ENCODE measurements at places on chromosomes 12 and 14. TPM values are rescaled to one million over a fixed set of nuclear protein-coding genes. Genes with fewer than 3 reads are reported as not detected.

ESRRB gene
- total RNA-seq: not detected

CACNA2D4 gene
- 7.4 TPM for total RNA-seq

CIDEB gene
- total RNA-seq: 34.3 TPM

CELA1 gene
- not detected for total RNA-seq

FGD4 gene
- 3.9 TPM for total RNA-seq

- H3K27me3 ChIP-seq: peaks cover 8% of the 10 kb centered on the region
- peaks cover 9% of the 10 kb centered on the region for H3K4me1 ChIP-seq
- no peak overlapping the region for H3K4me3 ChIP-seq
- H3K27ac ChIP-seq: no peak overlapping the region
These were observed 85.0 kb downstream of the KIF26A start for GRCh38 chr14:104223101-104224041.

- no peak overlapping the region for H3K27ac ChIP-seq
- H3K4me3 ChIP-seq: no peak overlapping the region
- no peak for DNase-seq
- H3K4me1 ChIP-seq: peaks cover 5% of the 10 kb centered on the region
These were observed 194.8 kb upstream of the DCN start for GRCh38 chr12:91377436-91377835.

GRCh38 chr14:31994391-31995033, 82.6 kb upstream of the ARHGAP5 start:
- H3K4me1 ChIP-seq: no peaks in the 10 kb centered on the region
- H3K27me3 ChIP-seq: no peaks in the 10 kb centered on the region
- no peak overlapping the region for H3K27ac ChIP-seq
- no peak for DNase-seq

DNA sequence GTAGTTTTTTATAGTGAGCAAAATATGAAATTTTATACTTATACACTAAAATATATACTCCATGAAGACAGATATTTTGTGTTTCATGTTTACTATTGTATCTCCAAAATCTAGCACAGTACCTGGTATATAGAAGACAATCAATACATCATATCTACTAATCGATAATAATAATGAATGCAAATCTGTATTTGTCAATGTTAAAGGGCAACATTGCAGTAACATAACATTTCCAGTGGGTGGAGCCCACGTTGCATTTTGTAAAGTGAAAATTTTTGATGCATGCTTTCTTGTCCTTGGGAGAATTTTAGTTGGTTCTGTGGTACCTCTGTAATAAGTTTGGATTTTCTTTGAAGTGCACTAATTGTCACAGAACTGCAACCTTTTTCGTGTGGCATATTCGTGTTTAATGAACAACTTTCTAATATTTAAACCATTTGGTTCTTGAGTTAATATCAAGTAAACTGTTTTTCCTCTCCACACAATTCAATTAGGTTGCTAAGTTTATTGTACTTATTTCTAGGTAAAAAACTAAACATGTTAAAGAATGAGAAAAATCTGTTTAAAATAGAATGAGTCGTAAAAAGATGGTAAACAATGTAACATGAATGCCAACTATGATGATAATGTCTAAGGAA, 47.4 kb downstream of the AVPR1A start:
- H3K36me3 ChIP-seq: no peaks in the 10 kb centered on the region
- DNase-seq: peak; percentile 6
- no peaks in the 10 kb centered on the region for H3K4me1 ChIP-seq
- H3K27me3 ChIP-seq: peaks cover 3% of the 10 kb centered on the region

- peaks cover 35% of the 10 kb centered on the region for H3K4me1 ChIP-seq
- no peaks in the 10 kb centered on the region for H3K36me3 ChIP-seq
- DNase-seq: no peak
- no peak overlapping the region for H3K4me3 ChIP-seq
- no peaks in the 10 kb centered on the region for H3K27me3 ChIP-seq
These were observed 45.2 kb upstream of the CTDSP2 start for GRCh38 chr12:57891542-57892228.

GRCh38 chr14:105974902-105975301, 448.5 kb downstream of the TMEM121 start:
- no peaks in the 10 kb centered on the region for H3K36me3 ChIP-seq
- no peak overlapping the region for H3K4me3 ChIP-seq
- DNase-seq: peak; percentile 70
- no peak overlapping the region for H3K27ac ChIP-seq
- no peaks in the 10 kb centered on the region for H3K27me3 ChIP-seq

Data from B cell (primary cell).